ENCODE measurements at places on chromosomes 3 and 15. TPM values are rescaled to one million over a fixed set of nuclear protein-coding genes. Genes with fewer than 3 reads are reported as not detected.

Gene FBXO40
- not detected for total RNA-seq

Gene OR4F15
- total RNA-seq: not detected

Gene DOCK3
- under 0.01 TPM for total RNA-seq

Gene SLC27A2
- total RNA-seq: 0.30 TPM

Gene C2CD4A
- total RNA-seq: not detected

Gene LCTL
- 4.8 TPM for total RNA-seq

Gene FOXL2
- not detected for total RNA-seq

Gene MESP1
- total RNA-seq: under 0.01 TPM

Gene MINDY2
- 36.4 TPM for total RNA-seq

Gene LTF
- total RNA-seq: not detected

Gene ERC2
- total RNA-seq: 0.42 TPM

Gene SPTBN5
- total RNA-seq: 1.8 TPM

Gene NPAP1
- total RNA-seq: not detected

Gene PRR23E
- total RNA-seq: not detected

Gene MNS1
- total RNA-seq: 1.3 TPM

Gene DNAH1
- 3.0 TPM for total RNA-seq

Gene SOX14
- total RNA-seq: not detected

Gene IFT57
- total RNA-seq: 54.3 TPM

Gene ZNF710
- 7.4 TPM for total RNA-seq

Gene TMCO5A
- not detected for total RNA-seq

Gene MAGI1
- total RNA-seq: 28.2 TPM

Gene PPM1L
- total RNA-seq: 0.89 TPM

Gene SMCO1
- not detected for total RNA-seq

Gene LDHAL6B
- total RNA-seq: not detected

Gene GOLGA6A
- total RNA-seq: not detected

Gene LRRIQ4
- not detected for total RNA-seq

Gene TOMM70
- total RNA-seq: 75.8 TPM

Gene ARL8B
- 76.5 TPM for total RNA-seq
